ENCODE measurements at places on chromosomes 11 and 22.

DNA sequence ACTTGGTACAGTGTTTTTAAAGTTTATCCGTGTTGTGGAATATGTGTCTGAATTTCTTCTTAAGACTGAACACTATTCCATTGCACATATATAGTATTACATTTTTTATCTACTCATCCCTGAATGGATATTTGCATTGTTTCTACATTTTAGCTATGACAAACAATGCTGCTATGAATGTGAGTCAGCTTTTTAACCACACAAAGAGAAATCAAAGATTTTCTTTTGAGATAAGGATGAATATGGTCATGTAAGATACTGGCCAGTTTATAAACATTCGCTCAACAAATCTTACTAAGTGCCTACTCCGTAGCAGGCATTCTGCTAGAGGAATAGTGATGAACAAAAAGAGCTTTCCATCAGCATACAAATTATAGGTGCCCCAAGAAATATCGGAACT lies 16.5 kb upstream of the OR9G4 start:
- DNase-seq = no peak

GRCh38 chr11:39120890-39121289 lies 2338.6 kb downstream of the LRRC4C start:
- DNase-seq = no peak

GRCh38 chr11:65864706-65865471 lies 4.7 kb downstream of the MUS81 start:
- no peak for DNase-seq

DNA sequence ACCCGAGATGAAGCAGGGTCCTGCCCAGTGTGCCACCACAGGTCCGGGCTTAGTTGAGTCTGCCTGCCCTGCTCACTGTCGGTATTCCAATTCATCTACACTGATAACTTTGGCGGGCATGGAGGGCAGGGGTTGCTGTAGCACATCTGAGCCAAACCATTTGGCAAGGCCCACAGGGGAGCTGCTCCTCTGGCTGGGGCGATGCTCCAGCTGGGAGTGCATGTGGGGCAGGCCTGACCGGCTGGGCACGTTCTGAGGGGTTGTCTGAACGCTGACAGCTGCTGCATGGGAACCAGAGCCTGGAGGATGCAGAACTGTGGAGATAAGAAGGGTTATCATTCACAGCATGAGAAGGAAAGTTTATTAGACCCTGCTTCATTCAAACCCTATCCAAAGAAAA lies 40.4 kb downstream of the DRG1 start:
- DNase-seq = no peak

DNA sequence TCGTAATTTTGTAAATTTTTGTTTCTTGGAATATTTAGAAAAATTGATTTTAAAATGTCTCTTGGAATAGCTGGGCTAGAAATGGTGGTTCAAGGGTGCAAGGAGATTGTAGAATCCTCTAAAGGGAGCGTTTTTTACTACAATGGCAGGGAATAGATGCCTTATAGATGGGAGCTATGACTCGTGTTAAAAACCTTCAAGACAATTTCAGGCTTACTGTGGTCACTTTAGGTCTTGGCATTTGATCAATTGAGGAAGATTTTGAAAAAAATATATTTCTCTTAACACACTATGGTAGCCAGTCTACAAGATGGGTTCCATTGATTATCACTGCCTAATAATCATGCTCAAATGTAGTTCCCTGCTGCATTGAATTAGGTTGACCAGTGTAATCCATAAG lies 25.0 kb downstream of the METTL15 start:
- no peak for DNase-seq

DNA sequence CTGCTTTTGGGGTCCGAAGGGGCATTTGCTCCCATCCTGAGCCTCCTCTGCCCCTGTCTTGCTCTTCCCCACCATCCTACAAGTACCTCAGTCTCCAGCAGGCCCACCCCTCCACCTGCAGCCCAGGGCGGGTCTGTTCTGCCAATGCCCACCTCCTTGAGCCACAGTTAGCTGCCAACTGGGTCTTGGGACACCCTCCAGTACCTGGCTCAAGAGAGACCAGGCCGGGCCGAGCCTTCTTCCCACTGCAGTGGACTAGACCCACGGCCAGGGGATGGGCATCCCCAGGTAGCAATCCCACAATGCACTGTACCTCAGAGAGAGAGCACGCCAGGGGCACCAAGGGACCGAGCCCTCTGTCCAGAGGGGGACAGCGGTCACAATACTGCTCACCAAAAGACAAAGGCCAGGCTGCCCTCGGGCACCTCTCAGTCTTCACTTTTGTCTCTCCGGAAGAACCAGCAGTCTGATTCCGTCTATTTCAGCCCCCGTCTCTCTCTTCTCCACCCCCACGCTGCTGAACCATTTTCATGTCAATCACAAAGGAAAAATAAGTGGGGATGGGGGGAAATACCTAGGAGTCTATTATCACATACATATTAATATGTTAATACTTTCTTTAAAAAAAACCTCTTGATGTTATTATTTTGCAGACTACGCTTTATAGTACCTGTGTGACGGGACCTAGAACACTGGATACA lies 51.7 kb downstream of the SYT13 start:
- no peak for DNase-seq

- no peak for DNase-seq
These were observed 101.1 kb upstream of the VPREB1 start for GRCh38 chr22:22143448-22143847.

- DNase-seq = no peak
These were observed 42.1 kb downstream of the PPARA start for GRCh38 chr22:46192210-46192993.

GRCh38 chr11:115792903-115793302 lies 288.7 kb upstream of the CADM1 start:
- no peak for DNase-seq

- DNase-seq = no peak
These were observed 311.2 kb upstream of the FAT3 start for GRCh38 chr11:91913407-91913806.

- no peak for DNase-seq
These were observed 585 bp upstream of the NADSYN1 start for GRCh38 chr11:71452199-71453036.

DNA sequence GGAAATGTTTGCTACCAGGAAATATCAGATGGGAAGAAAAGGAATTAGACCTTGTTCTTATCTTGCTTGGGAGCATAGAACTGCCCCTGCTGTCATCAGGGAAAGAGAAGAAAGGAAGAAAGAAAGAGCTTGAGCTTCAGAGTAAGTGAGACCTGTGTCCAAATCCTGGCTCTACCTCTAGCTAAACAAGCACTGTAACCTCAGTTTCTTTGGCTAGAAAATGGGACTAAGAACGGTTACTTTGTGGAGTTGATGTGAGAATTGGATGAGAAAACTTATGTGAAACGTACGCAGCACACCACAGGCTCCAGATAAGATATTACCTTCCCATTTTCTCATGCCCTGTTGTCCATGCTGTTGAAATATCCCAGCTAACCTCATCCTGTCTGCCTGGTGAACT lies 57.1 kb upstream of the CREB3L1 start:
- DNase-seq = no peak

DNA sequence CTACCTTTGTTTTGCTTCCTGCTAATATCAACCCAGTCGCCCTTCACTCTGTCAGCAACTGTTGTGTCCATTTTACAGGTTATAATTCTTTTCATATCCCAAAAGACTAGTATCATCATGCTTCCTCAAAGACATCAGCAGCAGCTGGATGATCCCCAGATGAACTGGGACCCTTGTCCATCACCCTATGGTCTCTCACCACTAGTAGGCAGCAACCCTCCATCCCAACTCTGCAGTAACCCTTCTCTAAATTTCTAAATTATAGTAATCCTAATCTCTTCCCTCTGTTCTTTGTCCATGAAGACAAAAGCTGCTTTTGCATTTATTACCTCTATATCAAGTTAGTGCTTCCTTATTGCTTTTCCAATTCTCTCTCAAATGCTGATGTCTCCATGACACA lies 1025.8 kb downstream of the FAM181B start:
- no peak for DNase-seq

DNA sequence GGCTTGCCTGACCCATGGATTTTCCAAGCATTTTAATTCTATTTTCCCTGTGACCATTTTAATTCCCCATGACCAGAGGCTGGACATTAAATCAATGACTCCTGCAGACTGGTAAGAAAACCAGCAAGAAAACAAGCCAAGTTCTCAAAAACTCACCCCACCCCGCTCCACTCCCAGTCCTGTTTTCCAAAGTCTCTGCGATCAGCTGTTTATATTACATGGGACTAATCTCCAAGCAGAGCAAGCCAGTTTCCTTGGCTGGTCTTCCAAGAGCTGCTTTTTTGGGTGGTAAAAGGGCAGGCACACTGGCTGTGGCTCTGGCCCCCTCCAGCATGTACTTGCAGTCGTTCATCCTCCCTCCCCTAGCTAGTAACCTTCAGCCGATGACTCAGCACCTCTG lies 97.9 kb downstream of the RRAS2 start:
- DNase-seq = no peak

GRCh38 chr11:62251698-62252097 lies 9.7 kb downstream of the SCGB1D2 start:
- no peak for DNase-seq

DNA sequence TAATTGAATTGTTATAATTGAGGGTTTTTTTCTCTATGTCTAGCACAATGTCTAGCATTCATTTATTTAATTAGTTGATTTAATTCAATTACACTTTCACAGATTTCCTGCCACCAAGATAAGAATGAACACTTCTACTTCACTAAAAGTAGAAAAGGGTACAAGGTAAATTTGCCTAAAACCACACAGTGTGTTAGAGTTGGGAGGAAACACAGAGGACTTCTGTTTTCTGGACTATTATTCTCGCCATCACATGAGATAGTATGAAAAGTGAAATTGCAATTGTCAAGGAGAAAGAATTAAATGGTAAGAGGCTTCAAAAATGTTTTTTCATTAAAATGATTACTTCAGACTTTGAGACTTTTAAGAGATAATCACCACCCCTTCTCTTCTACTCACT lies 109.5 kb downstream of the ETS1 start:
- no peak for DNase-seq

GRCh38 chr11:92364177-92364576 lies 139.6 kb downstream of the FAT3 start:
- no peak for DNase-seq

GRCh38 chr22:37416827-37417226 lies 10.5 kb downstream of the ELFN2 start:
- DNase-seq = no peak

DNA sequence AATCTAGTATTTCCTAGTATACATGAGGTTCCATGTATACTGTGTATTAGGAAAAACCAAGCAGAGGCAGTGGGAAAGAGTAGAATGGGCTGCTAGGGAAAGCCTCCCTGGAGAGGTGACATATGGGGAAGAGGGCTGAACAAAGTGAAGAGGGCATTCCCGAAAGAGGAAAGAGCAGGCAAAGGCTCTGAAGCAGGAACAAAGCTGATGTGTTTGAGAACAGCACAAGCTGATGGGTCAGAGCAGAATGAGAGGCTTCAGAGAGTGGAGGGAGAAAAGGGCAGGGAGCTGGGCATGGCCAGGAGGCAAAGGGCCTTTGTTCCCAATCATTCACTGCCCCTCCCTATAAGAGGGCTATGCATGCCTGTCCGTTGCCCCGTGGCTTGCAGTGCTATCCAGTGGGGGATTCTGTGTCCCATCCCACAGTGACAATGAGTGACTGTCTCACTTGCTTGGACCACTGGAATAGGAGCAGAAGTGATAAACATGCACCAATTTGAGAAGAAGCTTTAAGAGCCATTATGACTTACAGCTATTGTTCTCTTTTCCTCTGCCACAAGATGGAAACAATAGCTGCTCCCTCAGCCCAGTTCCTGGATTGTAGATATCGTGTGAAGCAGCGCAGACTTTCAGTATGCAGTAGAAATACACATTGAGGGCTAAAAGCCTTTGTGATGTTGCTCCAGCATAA lies 39.6 kb downstream of the GALNT18 start:
- no peak for DNase-seq

- DNase-seq = no peak
These were observed 51.3 kb downstream of the MYH9 start for GRCh38 chr22:36336246-36337182.

DNA sequence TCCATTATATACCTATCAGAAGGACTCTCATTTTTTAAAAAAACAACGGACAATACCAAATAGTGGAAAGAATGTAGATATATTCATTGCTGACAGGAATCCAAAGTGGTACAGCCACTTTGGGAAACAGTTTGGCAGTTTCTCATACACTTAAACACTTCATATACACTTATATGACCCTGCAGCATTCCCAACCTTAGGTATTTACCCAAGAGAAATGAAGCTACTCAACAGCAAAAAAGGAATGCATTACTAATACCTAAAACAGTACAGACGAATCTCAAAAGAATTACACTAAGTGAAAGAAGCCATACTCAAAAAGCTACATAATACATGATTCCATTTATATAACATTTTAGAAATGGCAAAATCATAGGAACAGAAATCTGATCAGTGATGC lies 51.5 kb downstream of the RBFOX2 start:
- DNase-seq = no peak

DNA sequence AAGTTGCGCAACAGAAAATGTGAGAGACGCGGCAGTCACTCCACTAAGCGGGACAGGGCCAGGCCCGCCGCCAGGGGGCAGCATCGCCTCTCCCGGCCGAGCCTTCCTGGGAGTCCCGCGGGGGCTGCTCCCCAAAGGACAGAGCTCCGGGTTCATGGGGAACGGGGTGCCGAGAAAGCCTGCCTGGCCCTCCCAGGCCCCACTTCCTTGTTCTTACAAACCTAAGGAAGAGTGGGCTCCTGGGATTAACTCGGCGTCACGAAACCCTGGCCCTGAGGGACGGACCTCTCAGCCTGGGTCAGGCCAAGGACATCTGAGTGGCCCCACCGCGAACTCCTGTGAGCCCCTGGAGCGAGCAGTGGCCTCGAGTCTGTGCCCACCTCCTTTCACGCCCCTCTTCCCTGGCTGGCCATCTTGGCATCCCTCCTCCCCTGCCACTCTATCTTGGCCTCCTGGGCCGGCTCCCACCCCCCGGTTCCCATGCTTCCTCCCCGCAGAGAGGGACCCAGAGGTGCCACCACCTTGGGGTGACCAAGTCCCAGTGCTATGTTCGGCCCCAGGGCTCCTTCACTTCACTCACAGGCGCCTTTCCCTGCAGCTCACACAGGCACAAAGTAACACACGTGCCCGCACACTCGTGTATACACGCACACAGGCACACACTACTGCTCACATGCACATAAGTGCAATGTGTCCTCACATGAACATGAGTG lies 99.9 kb upstream of the FGF3 start:
- DNase-seq = no peak

- DNase-seq = no peak
These were observed 377.1 kb upstream of the B3GAT1 start for GRCh38 chr11:134789104-134789503.

- no peak for DNase-seq
These were observed 36.6 kb upstream of the PCF11 start for GRCh38 chr11:83120327-83120726.

GRCh38 chr11:75869661-75870455 lies 54.8 kb downstream of the UVRAG start:
- DNase-seq = no peak

DNA sequence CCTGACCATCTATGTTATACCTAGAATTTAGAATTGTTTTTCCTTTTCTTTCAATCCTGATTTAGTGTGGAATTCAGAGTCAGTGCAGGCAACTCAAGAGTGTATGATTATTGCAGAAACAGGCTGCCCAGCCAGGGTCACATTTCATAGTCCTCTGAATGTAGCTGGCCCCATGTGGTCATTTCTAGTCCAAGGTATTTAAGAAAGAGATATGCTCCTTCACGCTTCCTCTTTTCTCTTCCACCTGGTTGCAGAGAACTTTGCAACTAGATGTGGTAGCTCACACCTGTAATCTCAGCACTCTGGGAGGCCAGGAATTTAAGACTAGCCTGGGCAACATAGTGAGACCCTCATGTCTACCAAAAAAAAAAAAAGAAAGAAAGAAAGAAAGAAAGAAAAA lies 27.6 kb upstream of the LDLRAD3 start:
- no peak for DNase-seq
